ENCODE measurements at places on chromosomes 2 and 18. TPM values are rescaled to one million over a fixed set of nuclear protein-coding genes. Genes with fewer than 3 reads are reported as not detected.

LCT gene
- total RNA-seq = not detected

DNA sequence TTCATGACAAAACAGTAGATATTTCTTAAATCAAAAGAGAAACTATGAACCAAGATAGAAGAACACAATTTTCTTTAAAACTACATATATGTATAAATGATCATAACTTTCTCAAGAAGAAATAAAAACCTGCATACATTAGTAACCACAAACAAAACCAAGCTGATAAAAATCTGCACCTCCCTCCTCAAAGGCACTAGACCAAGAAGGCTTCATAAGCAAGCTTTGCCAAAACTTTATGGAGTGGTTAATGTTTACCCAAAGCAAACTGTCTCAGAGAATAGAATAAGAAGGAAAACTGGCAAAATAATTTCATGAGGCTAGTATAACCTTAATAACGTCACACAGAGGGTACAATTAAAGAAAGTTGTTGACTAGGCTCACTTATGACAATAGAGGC, 138.3 kb downstream of the ZBTB7C start:
- H3K27ac ChIP-seq = no peak overlapping the region
- DNase-seq = no peak
- H3K27me3 ChIP-seq = no peaks in the 10 kb centered on the region

- no peak for DNase-seq
- H3K27me3 ChIP-seq = no peaks in the 10 kb centered on the region
- no peak overlapping the region for H3K27ac ChIP-seq
- H3K4me1 ChIP-seq = no peaks in the 10 kb centered on the region
- H3K36me3 ChIP-seq = no peaks in the 10 kb centered on the region
These were observed 486.6 kb downstream of the IRS1 start for GRCh38 chr2:226313060-226313459.

LOXL3 gene
- 4.4 TPM for total RNA-seq

DNA sequence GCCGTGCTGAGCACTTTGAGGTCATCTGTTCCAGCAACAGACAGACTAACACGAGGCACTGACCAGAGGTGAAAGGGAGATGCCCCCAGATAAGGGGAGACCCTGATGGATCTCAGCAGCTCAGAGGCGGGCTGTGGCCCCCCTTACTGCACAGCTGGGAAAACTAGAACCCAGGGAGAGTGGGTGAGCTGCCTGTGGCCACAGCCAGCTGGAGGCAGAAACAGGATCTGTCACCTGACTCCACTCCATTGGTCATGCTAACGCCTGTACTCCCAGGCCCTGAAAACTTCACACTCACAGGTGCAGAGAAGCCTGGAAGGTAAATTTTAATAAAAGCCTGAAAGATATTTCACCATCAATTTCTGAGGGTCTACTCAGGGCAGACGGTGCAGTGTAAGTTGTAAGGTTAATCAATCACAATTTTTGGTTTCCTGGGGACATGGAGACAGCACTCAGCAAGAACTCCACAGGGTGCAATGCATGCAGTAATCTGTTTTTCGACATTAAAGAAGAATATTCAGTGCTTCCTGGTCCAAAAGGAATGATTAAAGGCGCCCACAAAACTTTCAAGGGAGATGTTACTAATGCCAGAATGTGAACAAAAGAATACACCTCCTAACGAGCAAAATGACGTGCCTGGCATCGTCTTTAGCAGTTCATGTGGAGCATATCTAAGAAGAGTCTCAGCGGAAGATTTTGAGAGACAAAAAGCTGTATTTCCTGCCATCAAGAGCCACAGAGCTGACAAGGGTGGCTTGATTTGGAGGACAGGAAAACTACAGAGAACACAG, 173.4 kb downstream of the EIPR1 start:
- no peaks in the 10 kb centered on the region for H3K4me1 ChIP-seq
- no peak overlapping the region for H3K4me3 ChIP-seq
- no peaks in the 10 kb centered on the region for H3K36me3 ChIP-seq
- no peak for DNase-seq
- H3K27ac ChIP-seq = no peak overlapping the region

POTEI gene
- 0.30 TPM for total RNA-seq

PDE1A gene
- total RNA-seq = 11.4 TPM

CNDP1 gene
- total RNA-seq = not detected

WDR54 gene
- 19.3 TPM for total RNA-seq

DNA sequence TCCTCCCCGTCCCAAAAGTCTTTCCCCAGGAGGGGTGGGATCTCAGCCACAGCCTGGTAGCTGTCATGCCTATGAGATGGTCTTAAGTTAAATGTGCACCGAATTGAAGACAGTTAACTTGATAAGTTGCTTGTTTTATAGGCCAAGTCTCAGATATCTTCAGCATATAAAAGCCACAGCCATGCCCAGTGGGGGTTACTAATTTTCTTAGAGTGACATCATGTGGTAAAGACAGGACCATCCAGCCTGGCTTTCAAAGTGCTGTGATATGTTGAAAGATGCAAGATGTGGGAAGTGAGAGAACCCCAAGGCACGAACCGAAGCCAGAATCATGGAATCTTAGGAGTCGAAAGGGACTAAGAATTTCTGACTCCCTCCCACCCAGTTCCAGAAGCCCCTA, 42.1 kb upstream of the FAM124B start:
- no peak overlapping the region for H3K27ac ChIP-seq
- no peaks in the 10 kb centered on the region for H3K36me3 ChIP-seq
- H3K4me3 ChIP-seq = no peak overlapping the region
- no peaks in the 10 kb centered on the region for H3K4me1 ChIP-seq
- no peaks in the 10 kb centered on the region for H3K27me3 ChIP-seq
- no peak for DNase-seq

- no peak overlapping the region for H3K27ac ChIP-seq
- no peak for DNase-seq
- no peaks in the 10 kb centered on the region for H3K27me3 ChIP-seq
- no peaks in the 10 kb centered on the region for H3K4me1 ChIP-seq
- no peaks in the 10 kb centered on the region for H3K36me3 ChIP-seq
- no peak overlapping the region for H3K4me3 ChIP-seq
These were observed 249.8 kb upstream of the GCFC2 start for GRCh38 chr2:75960472-75961009.

DNA sequence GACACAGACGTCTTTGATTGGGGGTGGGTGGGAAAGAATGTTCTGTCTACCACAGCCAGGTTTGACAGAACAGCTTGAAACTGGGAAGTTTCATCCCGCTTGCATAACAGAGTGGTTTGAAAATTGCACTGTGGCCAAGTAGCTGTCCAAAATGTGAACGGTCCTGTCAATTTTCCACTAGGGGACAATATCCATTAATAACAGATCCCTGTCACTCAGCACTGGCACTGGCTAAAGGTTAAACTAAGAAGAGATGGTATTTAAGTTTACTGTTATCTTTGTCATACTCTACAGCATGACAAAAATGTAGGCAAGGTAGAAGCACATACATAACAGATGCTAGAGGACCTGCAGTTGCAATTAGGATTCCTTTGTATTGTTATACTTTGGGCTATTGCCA, 55.6 kb upstream of the ACMSD start:
- no peaks in the 10 kb centered on the region for H3K4me1 ChIP-seq
- H3K4me3 ChIP-seq = no peak overlapping the region
- H3K27ac ChIP-seq = no peak overlapping the region
- no peak for DNase-seq
- H3K27me3 ChIP-seq = no peaks in the 10 kb centered on the region

DNA sequence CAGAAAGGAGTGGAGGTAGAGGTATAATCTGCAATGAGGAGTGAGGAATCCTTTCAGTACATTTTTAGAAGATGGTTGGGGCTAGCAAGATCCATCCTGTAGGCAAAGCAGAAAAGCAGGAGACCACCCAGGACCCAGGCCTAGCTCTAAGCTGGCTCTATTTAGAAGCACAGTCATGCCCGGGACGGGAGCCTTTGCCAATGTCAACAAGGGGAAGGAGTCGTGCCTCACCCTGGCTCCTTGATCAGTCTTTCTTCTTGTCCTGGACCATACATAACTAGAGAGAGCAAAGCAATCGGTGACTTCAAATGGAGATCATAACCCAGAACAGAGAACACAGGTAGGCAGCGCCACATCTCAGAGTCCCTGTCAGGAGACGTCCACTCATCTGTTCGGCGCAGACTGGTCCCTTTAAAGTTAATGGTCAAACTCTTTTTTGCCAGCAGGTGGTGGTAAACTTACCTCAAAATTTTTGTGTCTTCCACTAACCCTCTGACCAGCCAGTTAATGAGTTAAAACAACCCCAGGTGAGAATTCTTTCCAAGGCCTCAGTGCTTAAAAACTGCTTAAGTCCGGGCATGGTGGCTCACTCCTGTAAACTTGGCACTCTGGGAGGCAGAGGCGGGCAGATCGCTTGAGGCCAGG, 8.0 kb downstream of the MC5R start:
- H3K4me3 ChIP-seq = no peak overlapping the region
- no peaks in the 10 kb centered on the region for H3K27me3 ChIP-seq
- no peak for DNase-seq
- no peaks in the 10 kb centered on the region for H3K4me1 ChIP-seq
- H3K36me3 ChIP-seq = no peaks in the 10 kb centered on the region
- H3K27ac ChIP-seq = no peak overlapping the region

DNA sequence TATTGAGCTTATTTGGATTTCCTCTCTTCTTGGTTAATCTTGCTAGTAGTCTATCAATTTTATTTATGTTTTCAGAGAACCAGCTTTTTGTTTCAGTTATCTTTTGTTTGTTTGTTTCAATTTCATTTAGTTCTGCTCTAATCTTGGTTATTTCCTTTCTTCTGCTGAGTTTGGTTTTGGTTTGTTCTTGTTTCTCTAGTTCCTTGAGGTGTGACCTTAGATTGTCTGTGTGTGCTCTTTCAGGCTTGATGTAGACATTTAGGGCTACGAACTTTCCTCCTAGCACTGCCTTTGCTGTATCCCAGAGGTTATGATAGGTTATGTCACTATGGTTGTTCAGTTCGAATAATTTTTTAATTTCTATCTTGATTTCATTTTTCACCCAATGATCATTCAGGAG, 141.6 kb downstream of the ZNF236 start:
- H3K27me3 ChIP-seq = no peaks in the 10 kb centered on the region
- DNase-seq = no peak
- H3K4me3 ChIP-seq = no peak overlapping the region
- H3K4me1 ChIP-seq = peaks cover 2% of the 10 kb centered on the region

DNA sequence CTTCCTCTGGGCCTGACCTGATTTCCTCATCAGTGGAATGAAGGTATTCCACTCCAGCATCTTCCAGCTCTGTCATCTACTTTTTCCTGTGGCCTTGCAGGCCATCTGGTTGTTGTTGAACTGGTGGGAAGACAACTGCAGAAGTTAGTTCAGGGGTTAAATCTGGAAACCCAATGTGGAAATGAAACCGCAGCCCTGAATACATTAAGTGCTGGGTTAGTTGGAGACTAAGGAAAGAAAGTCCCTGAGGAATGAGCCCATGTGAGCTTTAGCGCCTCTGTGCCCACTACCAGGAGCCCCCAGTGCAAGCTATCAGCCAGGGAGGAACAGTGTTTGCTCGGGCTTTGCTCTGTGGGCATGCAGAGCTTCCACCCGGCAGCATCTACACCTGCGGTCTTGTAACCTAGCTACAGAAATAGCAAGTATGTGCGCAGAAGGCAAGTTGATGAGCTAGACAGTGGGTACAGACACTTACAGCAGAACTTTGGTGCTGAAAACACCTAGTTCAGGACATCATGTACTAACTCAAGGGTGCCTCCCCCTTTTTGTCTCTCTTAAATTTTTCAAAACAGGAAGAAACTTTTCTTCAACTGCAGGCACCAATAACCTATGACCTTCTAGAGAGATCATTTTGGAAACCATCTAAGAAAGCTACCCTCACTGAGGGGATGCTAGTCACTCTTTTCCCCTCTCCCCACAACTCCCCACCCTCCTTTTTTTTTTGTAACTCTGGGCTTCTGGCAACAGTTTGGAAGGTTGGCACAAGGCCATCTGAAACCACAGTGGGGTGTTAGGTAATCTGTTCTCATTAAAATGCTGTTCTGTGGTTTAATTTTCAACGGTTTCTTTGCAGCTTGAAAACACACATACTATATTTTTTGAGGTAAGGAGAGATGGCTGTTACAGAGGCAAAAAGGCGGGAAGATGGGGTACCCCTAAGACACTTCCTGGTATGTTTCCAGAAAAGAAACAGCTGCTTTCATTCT, 18.3 kb upstream of the CXCR4 start:
- peaks cover 1% of the 10 kb centered on the region for H3K4me1 ChIP-seq
- DNase-seq = no peak
- H3K27ac ChIP-seq = no peak overlapping the region
- no peaks in the 10 kb centered on the region for H3K36me3 ChIP-seq
- H3K4me3 ChIP-seq = no peak overlapping the region

GRCh38 chr2:225073198-225073597, 30.9 kb upstream of the DOCK10 start:
- H3K4me3 ChIP-seq = no peak overlapping the region
- no peaks in the 10 kb centered on the region for H3K4me1 ChIP-seq
- H3K36me3 ChIP-seq = no peaks in the 10 kb centered on the region
- H3K27me3 ChIP-seq = no peaks in the 10 kb centered on the region
- no peak overlapping the region for H3K27ac ChIP-seq

OXER1 gene
- total RNA-seq = 7.3 TPM

DNA sequence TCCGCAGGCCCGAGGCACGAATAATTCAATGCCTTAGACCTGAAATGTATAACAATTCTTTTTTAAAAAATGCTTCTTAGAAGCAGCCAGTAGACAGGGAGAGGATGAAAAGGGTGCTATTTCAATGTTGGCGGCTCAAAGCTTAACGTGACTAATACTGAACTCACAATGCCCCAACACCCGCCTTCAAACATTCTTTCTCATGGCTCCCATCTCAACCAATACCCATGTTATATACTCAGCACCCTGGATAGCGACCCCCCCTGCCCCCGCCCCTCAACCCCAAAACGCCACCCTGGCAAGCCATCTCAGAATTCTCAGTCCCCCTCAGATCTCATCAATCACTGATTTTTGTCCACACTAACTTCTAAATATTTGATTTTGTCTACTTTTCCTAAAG, 4.4 kb downstream of the FBXO41 start:
- no peak overlapping the region for H3K4me3 ChIP-seq
- no peak for DNase-seq
- H3K27me3 ChIP-seq = no peaks in the 10 kb centered on the region
- peaks cover 12% of the 10 kb centered on the region for H3K4me1 ChIP-seq

GRCh38 chr2:173749315-173749714, 215.9 kb downstream of the SP3 start:
- H3K27me3 ChIP-seq = no peaks in the 10 kb centered on the region
- DNase-seq = no peak
- no peaks in the 10 kb centered on the region for H3K36me3 ChIP-seq

Data from ovary (tissue), 10 donors.